ENCODE measurements at places on chromosomes 6 and 20.

GRCh38 chr6:6705915-6706675 is 117.6 kb downstream of the LY86 start:
- no peak for DNase-seq

DNA sequence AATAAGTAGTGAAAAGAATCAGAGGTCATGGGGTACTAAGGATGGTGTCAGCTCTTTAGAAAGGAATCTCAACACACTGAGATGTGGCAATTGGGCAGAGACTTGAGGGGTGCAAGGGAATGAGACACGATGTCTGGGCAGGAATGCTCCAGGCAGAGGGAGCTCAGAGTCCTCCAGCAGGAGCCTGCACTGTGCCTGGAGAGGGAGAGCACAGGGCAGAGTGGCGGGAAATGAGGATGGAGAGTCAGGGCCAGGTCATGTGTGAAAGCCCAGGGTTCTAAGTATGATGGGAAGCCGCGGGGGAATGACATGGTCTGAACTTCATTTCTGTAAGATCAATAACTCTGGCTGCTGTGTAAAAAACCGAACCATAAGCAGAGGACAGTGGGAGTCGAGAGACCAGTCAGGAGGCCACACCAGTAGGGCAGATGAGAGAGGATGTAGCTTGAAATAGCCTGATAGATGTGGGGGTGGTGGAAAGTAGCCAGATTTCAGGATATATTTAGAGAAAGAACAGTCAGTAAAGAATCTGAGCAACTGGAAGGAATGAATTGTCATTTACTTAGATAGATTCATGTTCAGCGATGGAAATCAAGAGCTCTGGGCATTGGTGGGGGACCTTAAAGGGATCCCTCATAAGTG is 133.4 kb upstream of the DTNBP1 start:
- DNase-seq = no peak

DNA sequence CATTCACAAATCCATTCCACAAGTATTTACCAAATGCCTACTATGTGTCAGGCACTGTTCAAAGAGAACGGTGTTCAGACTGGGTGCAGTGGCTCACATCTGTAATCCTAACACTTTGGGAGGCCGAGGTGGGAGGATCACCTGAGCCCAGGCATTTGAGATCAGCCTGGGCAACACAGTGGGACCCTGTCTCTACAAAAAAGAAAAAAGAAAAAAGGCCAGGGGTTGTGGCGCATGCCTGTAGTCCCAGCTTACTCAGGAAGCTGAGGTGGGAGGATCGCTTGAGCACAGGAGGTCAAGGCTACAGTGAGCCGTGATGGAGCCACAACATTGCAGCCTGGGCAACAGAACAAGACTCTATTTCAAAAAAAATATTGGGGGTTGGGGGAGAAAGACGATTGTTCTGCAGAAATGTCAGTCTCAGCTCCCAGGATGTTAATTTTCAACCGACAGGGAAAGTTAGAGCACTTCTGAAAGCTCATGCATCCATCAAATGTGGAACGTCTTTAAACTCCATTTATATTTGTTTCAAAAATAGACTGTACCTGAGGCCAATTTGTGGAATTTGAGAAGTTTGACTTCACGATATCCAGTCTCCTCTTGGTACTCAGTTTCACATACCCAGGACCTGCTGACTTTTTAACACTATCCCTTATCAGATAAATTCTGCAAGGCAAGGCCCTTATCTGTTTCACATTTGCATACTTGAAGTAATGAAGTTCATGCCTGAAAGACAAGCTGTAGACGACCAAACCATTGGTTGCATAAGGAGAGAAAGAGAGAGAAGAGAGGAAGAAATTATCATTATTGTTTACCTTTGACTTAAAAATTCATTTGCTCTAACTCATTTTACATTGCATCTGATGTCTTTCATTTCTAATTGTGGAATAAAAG is 14.8 kb upstream of the BTN3A2 start:
- DNase-seq = no peak

GRCh38 chr20:40251284-40251932 is 437.6 kb downstream of the MAFB start:
- DNase-seq = no peak

DNA sequence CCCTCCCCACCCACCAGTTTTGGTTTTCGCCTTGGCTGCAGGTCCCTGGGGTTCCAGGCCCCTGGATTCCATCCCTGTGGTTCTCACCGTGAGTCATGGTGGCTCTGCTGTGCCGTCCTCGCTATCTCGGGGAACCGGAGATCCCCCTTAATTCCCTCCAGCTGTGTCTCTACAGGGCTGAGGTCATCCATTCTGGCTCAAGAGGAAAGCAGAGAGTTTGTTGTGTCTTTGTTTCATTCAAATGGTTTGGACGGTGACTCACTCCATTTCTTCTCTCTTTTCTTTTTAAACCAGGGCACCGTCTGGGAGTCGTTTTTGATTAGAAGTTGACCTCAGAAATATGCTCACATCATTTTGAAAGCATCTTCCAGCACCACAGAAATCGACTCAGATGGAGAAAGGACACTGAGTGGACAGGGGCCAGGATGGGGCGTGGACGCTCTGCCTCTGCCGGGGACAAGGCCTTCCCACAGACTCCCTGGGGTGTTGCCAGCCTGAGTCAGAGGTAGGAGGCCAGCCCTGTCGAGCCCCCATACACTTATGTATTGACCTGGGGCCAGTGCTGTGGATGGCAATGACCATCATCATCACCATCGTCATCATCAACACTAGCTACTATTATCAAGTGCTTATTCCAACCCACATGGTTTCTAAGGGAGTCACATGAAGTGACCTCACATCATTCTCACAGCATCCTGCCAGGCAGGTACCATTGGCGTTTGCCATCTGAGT is 176.2 kb downstream of the NFATC2 start:
- DNase-seq = no peak

DNA sequence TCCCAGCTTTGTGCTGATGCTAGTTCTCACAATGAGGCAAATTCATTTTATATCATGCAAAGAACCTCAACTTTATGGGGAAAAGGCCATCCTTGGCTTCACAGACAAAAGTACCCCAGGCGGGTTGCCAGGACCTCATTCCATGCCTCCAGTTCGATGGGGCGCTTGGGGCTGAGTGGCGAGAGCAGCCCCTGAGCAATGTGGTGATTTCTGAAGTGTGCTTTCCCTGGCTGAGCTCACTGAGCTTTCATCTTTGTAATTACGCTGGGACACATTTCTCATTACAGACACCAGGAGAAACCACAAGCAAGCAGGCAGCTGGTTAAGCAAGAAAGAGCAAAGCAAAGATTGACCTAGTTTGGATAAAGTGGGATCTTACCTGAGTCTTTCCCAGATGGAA is 301.5 kb upstream of the CDH4 start:
- no peak for DNase-seq
